Stimulated activated CD4-positive, alpha-beta T cell treated with anti-CD3 and anti-CD28 coated beads, Interleukin-4, amount 100 ng/mL, for 4 hours (primary cell): ENCODE measurements at places on chromosomes 2 and 18.

DNA sequence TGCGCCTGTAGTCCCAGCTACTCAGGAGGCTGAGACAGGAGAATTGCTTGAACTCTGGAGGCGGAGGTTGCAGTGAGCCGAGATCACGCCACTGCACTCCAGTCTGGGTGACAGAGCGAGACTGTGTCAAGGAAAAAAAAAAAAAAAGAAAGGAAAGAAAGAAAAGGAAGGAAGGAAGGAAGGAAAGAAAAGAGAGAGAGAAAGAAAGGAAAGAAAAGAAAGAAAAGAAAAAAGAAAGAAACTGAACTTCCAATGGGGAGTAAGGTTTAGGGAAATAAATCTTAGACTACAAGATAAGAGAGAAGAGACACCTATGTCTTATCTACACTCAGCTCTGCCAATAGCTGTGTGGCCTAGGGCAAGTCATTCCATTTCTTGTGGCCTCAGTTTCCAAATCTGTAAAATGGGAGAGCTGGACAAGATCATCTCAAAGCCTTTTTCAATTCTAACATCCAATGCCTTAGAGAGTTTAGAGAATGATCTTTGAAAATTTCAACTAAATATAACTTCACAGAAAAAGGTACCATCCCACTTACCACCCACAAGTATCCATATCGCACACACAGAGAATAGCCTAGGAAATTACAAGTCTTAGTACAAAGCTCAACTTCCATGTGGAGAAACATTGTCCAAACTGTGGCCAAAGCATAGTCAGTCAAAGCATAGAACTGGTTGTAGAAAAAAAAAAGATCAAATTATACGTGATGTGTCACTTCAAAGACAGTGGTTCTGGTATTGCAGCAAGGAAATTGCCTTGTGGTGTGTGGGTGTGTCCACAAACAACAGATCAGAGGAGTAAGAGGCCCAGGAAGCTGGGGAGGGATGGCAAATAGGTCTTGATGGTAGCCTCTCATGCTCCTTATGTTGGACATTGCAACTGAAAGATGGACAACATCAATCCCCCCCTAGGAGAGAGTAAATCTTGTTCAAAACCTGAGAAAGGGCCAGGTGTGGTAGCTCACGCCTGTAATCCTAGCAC lies 42.4 kb downstream of the SLC14A2 start:
- DNase-seq: no peak

DNA sequence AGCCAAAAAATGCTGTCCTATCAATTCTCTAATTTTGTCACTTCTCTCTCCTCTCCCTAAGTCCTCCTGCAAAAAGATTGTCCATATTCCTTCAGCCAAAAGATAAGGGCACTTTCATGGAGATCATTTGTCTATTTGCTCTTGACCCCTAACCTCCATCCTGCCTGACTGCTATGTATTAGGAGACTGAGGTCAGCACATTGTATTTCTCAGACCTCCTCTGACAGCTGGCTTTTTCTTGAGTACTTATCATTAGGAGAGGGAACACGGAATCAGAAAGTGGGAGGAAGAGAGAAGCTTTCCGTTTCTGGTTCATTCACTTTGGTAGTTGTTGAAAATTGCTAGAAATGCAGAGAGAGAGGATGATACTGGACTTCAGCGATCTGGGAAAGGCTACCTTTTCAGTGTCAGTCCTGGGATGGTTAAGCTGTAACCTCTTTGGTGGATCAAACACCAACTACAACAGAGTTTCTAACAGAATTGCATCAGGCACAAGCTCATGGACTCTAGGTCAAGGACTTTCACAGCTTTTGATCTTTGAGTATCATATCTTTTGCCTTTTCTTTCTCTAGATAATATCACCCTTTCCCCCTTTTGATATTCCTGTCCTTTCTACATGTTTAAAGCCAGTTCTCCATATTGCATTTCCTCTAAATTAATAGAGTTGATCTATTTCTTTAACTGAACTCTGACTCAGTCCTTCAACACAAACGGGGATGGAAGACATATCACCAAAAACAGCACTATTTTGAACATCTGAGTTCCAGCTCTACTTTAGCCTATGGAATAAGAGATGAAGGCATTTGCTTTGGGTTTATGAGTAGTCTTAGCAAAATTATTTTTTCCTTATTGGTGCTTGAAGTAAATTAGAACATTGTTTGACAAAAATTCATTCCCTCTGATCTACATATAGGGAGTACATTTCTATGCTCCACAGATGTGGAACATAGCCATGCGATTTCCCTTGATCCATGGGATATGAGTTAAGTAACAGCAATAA lies 63.3 kb upstream of the KYNU start:
- no peak for DNase-seq

- no peak for DNase-seq
Observed at GRCh38 chr2:98293030-98293429, 53.2 kb upstream of the CNGA3 start.

GRCh38 chr2:155815851-155816250 lies 516.7 kb downstream of the NR4A2 start:
- DNase-seq: no peak

GRCh38 chr2:189499137-189499536 lies 57.9 kb downstream of the WDR75 start:
- no peak for DNase-seq

DNA sequence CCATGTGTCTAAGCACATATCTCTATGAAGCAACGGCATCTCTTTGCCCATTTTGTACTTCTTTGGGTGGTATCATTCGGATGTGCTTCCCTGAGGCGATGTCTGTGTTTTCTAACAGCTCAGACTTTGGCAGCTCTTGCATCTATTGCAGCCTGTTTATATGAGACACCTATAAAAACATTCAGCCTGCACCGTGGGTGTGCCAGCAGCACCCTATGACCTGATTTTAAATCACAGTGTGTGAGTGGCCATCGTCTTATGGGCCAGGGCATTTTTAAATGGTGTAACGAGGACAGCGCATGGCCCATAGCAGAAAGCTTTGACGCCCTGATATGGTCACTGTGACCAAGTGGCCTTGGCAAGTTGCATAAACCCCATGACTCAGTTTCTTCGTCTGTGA lies 12.9 kb downstream of the NPAS2 start:
- DNase-seq: no peak

GRCh38 chr2:226835420-226835795 lies 446 bp upstream of the RHBDD1 start:
- DNase-seq: no peak

DNA sequence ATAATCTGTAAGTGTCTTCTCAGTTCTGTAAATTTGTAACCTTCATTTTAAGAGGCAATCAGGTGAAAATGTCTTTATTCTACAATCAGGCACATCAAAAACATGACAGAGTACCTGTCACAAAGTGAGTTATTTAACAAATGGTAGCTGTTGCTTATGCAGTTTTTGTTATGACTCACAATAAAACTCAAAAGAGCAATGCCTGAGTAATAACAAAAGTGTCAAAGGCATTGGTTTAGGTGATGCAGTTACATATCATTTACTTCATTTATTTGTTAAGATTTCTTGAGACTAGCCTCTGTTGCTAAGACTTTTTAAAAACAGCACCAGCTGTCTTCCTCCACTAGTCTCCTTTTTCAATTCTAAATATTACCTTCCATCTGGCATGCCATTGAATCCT lies 177.8 kb downstream of the KIAA1328 start:
- DNase-seq: no peak

DNA sequence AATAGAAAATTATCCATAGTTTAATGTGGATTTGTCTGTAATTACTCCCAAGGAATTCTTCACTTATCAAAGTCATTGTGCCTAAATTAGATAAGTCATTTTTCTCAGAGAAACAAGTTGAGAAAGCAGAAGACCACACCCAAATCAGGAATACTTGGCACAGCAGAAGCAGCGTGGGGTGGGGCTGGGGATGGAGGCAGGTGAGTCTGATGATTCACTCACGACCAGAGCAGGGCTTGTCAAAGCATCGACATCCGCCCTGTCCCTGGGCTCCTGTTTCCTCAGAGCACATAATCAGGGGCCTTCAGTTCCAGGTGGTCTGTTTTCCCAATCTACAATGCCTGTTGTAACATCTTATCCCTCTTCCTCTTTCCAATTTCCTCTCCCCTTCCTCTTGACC lies 31.5 kb upstream of the COLEC12 start:
- no peak for DNase-seq

DNA sequence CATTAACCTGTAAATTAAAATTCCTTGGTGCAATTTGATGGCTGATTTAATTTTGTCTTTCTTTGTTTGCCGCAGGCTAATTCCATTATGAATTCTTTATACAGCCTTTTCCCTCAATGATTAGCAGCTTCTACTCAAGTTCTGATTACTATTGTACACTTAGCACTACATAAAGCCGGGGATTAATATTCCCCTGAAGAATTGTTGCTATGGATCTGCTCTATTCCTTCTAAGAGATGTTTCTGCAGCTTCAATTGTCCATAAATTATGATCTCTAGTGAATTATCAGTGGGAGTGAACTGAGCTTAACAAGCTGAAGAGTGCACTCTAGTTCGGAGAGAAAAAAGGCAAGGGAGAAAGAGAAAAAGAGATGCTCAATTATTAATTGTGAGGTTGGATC lies 433.7 kb upstream of the SPRED2 start:
- DNase-seq: no peak

DNA sequence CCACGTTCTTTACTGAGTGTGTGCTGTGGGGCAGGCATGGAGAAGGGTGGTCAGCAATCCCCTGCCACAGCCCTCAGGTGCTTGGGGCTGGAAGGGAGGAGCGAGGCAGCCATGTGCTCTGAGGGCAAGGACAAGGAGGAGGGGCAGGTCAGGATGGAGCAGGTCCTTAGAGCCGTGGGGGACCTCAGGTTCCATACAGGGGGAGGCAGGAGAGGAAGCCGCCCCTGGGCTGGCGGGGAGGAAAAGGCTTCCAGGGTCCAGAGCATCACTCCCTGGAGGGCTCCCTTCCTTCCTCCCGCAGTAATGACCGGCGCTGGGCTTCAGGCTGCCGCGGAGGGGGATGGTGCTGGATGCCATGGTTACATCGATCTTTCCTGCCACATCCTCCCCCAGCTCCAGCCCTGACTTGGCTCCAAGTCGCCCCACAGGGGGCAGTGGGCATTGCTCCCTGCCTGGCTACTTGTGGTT lies 6.6 kb downstream of the GAREM2 start:
- DNase-seq: no peak

DNA sequence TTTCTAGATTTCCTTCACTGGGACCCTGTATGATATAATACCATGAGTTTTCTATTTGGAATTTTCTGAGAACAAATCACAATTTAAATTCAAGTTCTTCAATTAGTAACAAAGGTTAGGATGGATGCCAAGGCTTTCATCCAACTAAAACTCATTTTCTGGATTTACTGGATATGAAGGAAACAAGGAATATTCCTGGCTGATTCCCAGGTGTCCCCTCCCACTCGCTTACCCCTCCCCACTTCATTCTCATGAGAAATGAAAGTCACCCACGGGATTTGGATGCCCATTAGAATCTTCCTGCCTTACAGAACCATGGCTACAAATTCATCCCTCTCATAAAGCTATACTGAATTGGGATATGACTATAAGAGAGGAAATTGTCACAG lies 40.0 kb downstream of the RNU4ATAC start:
- DNase-seq: no peak

- DNase-seq: no peak
Observed at GRCh38 chr2:45649462-45649857, 2.0 kb upstream of the PRKCE start.

DNA sequence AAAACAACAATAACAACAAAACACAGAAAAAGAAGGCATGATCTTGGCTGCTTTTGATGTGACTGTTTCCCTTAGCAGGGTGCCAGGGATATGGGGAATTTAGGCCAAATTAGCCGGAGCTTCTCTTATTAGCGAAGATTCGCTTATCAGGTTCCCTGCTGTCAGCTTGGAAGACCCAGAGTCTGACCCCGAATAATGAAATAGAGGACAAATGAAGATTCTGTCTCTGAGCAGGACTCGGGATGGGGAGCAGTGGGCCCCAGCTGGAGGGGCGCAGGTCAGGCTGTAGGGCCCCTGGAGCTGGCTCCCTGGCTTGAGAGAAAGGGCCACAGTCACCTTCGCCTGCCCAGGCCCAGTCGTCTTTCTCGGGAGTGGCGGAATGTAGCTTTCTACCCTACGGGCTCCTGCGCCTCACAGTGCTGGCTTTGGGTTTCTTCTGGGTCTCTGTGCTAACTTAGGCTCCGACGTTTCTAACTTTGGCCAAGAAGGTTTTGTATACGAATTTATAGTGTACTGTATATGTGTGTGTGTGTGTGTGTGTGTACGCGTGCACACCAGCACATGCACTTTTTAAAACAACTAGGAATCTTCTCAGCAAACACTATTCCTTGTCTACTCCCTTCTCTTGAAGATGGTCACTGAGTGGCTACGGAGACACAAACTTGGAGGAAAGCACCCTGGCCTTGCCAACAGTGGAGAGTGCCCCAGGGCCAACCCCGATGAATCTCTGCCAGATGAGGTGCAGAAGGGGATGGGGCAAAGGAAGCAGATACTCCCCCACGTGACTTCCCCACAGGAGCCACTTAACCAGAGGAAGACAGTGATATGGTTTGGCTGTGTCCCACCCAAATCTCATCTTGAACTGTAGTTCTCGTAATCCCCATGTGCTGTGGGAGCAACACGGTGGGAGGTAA lies 195.6 kb upstream of the COPS8 start:
- DNase-seq: no peak

GRCh38 chr2:224722250-224722649 lies 6.1 kb upstream of the CCDC195 start:
- no peak for DNase-seq

GRCh38 chr2:137050949-137051348 lies 285.6 kb downstream of the THSD7B start:
- DNase-seq: no peak

DNA sequence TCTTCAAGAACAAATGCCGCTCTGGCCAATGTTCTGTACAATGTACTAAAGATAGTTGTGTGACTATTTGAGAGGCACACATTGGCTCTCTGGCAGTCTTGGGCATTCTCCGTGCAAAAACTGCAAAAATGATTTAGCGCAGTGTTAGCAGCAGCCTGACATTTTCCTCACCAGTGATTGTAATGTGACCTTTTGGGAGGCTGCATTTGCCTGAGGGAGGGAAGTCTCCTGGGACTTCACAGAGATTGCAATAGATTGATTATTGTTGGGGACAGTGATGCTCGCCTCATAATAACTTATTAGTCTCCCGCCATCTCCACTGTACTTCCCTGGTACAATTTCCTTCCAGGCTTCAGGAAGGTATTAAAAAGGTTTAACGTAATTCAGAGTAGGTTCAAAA lies 149.2 kb downstream of the UXS1 start:
- no peak for DNase-seq

DNA sequence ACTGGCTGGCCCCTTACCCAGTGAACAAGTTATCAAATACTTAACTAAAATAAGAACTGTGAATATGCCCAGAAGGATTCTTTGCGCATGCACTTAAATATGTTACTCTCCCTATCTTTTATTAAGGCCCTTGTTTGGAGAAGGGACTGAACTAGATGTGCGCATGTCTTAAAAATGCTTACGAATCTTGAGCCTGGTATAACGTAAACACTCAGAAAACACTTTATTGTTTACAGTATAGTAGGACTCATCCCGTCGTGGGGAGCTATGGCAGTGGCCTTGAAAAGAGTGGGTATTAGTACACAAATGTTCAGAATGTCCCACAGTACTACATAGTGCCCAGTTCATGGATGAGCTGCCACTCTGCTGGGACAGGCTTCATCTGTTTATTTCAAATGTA lies 75.9 kb upstream of the MAP4K3 start:
- no peak for DNase-seq

- DNase-seq: no peak
Observed at GRCh38 chr2:1721706-1722646, 22.3 kb downstream of the PXDN start.

GRCh38 chr18:75422341-75422910 lies 5.1 kb downstream of the SMIM21 start:
- DNase-seq: no peak
